Ovary (tissue), 10 donors: ENCODE measurements at places on chromosomes 6 and 20.
A peak's percentile ranks its signal among the peaks of the same experiment; 100 is the strongest.

DNA sequence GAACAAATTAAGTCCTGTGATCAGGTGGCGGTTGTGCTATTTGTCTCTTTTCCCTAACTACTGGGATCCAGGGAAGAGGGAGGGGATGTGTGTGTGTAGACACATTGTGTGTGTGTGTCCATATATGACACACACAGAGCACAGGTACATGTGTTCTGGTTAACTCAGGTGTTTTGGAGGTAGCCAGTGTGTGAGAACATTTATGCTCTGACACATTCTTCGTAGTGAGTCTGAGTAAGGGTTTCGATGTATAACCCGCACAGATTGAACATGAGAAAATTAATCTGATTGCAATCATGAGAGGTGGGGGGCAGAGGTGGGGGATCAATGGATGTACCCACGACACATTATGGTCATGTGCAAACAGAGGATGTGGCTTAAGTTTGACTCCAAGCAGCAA is 12.6 kb downstream of the ZC3H12D start:
- no peak for DNase-seq

GRCh38 chr6:32216285-32216684 is 7.6 kb downstream of the NOTCH4 start:
- DNase-seq, result no peak

DNA sequence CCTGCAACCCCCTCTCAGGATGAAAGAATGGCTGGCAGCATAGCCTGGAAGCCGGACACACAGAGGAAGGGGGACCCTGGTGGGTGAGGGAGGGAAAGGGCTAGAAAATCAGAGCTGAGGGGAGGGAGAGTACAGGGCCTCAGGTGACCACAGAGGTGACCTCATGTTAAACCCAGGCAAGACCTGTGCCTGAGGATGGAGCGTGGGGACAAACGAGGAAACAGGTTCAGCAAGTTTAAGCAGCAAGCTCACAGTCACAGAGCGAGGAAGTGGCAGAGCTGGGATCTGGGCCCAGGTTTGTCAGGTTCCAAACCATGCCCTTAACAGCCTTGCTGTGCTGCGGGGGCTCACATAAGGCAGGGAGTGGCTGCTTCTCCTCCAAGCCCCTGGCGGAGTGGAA is 4.0 kb upstream of the BPI start:
- DNase-seq, result no peak

DNA sequence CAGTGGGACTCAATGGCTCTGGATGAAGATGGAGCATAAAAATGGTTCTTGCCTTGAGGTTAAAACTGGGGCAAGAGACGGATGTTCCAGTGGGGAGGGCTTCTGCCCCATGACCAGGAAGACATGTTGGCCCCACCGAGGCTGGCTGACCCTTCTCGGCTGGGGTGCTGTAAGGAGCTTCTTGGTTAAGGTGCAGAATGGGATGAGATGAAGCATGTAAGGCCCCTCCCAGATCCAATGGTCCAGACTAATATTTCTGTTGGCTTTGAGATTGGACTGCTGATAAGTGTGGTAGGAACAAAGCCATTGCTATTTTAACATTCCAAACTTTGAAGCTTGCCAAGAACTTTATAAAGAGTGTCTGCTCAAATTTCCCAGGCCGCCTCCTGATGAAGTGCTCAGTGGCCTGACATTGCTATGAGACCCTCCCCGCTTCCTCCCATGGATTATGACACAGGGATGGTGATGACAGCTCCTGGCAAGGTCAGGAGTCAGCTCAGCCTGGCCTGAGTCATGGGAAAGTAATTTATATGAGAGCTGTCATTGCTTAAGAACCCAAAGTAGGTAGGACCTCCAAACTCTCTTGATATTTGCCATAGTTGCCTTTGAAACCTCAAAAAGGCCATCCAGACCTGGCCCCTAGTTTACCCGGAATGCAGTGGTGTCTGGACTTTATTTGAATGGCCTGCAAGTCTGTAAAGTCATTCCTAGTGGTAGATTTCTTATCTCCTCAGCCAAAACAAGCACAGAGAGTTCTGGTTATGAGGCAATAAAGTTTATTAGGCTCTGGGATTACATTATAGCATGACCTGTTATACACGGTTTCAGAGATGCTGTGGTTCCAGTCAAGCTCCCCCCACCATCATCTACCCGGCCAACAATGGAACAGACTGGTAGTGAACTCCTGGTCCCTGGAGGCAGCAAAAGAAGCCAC is 55.2 kb downstream of the TGM2 start:
- peak; percentile 52 for DNase-seq

DNA sequence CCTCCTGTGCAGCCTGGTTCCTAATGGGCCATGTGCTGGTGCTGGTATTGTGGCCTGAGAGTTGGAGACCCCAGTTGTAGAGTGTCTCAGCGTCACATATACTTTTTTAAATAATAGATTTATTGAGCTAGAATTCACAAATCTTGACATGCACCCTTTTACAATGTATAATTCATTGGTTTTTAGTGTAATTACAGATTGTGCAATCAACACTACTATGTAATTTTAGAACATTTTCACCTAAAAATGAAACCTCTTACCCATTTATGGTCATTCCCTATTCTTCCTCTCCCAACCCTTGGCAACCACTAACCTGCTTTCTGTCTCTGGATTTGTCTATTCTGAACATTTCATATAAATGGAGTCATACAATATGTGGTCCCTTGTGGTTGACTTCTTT is 10.6 kb downstream of the PRIM2 start:
- no peak for DNase-seq

DNA sequence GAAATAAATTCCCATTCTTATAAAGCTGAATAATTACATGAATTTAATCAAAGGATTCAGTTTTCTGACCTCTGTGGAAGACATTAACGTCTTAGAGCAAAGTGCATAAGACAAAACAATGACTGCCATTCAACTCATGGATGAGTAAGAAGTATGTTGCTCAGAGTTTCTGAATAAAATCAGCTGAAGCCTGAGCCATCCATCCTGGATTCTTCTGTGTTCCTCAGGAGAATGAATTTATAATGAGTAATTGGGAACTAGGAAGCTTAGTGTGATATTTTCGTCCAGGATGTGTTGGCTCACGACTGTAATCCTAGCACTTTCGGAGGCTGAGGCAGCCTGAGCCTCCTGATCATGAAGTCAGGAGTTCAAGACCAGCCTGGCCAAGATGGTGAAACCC is 62.8 kb downstream of the PERP start:
- no peak for DNase-seq

GRCh38 chr20:32509639-32510066 is 75.5 kb downstream of the NOL4L start:
- DNase-seq, result no peak

DNA sequence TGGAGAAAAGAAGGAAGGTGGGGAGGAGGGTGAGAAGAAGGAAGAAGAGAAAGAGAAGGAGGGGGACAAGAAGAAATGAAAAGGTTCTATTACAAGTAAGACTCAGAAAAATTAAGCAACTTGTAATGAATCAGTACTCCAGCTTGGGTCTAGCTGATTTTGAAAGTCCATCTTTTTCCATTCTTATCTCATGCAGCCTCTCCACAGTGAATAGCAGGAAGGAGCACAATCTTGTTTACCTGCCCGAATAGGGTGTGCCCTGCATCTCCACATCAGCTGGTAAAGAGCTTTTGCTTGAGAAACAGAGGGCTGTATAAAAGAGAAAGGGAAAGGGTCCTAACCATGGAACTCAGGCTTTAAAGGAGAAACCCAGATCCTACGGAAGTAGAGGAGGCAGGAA is 348.8 kb downstream of the TPBG start:
- no peak for DNase-seq

DNA sequence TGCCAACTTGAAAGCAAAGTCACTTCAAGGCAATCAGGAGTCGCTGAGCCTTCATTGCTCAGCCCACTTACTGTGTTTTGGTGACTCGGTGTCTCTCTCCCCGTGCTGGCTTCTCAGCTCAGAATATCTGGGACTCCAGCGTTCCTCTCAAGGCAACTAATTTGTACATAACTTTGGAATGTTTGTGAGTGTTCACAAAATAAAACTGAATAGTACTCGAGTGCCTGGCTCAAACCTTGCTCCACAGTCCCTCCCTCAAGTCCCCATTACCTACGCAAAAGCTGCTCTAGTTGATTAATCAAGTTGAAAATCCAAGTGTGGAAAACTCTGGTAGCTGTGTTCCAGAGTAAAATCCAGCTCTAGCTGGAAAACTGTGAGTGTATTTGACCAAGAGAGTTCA is 8.6 kb downstream of the IPCEF1 start:
- no peak for DNase-seq

- no peak for DNase-seq
These were observed 186.9 kb downstream of the UTRN start for GRCh38 chr6:144471986-144472385.

DNA sequence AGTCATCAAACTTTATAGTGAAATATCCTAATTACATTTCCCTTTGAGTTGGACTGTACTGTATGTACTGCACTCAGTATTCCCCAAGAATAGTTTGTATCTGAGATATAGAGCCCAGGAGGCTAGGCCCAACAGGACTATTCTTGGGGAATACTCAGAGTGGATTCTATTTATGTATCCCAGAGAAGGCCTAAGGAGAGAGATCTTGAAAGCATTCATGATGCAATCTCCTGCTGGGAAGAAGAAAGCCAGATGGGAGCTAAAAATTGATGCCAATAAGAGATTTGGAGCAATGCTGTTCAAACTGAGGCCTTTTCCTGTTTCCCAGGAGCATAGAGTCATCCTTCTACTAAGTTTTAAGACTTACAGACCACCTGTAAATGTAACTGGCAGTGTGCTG is 452.1 kb upstream of the PLCB4 start:
- no peak for DNase-seq
